Activated CD4-positive, alpha-beta T cell treated with anti-CD3 and anti-CD28 coated beads for 36 hours (primary cell): ENCODE measurements at places on chromosomes 2 and 18. TPM values are rescaled to one million over a fixed set of nuclear protein-coding genes. Genes with fewer than 3 reads are reported as not detected.

PSD4 gene
- total RNA-seq, result 232 TPM

ZNF385B gene
- not detected for total RNA-seq

G6PC2 gene
- total RNA-seq, result not detected

DNA sequence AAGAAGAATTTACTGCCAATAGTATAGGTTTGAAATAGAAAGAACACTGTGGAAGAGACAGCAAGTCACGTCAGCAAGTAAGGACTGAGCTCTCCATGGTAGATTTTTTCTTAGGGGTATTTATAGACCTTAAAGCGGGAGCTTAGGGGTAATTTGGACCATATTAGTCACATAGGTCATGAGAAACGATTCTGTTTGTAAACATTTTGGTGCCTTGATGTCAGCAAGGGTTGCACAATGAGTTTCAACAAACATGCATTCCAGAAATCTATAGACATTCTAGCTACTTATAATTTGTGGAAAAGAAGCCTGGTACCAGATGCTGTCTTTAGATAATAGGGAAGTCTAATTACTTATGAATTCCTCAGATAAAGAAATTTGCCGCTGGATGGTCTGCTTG is 624.7 kb downstream of the TDRD15 start:
- no peak overlapping the region for H3K27ac ChIP-seq
- no peaks in the 10 kb centered on the region for H3K27me3 ChIP-seq
- no peak for DNase-seq

- peaks cover 20% of the 10 kb centered on the region for H3K4me1 ChIP-seq
- no peak for DNase-seq
- H3K4me3 ChIP-seq, result no peak overlapping the region
- H3K27me3 ChIP-seq, result peaks cover 9% of the 10 kb centered on the region
- H3K36me3 ChIP-seq, result no peaks in the 10 kb centered on the region
These were observed 69.0 kb upstream of the ZCCHC2 start for GRCh38 chr18:62453864-62454263.

EVA1A gene
- not detected for total RNA-seq

KCTD1 gene
- 3.2 TPM for total RNA-seq

DNA sequence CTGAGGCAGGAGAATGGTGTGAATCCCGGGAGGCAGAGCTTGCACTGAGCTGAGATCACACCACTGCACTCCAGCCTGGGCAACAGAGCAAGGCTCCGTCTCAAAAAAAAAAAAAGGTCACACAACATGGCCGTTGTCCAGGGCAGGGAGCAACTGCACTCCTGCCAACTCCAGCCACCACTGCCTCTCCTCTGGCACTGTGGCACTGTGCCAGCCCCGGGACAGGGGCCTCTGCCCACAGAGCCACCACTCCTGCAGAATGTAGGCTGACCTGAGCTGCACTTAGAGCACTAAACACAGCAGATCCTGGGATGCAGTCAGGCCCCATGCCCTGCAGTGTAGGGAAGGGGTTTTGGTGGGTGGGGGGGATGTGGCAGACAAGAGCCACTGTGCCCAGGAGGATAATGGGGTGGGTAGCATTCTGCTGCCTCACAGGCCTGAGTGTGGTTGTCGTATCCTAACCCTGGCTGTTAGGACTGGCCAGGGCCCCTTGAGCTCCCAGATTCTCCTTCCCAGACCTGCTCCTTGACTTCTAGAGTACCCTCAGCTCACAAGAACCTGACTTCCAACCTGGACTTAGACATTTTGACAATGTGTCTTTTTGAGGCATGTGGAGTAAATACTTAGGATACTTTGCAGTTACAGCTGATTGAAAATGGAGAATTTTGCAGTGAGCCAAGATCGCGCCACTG is 69.4 kb upstream of the SH3RF3 start:
- no peaks in the 10 kb centered on the region for H3K36me3 ChIP-seq
- H3K4me1 ChIP-seq, result peaks cover 38% of the 10 kb centered on the region
- H3K27ac ChIP-seq, result no peak overlapping the region
- no peaks in the 10 kb centered on the region for H3K27me3 ChIP-seq
- no peak overlapping the region for H3K4me3 ChIP-seq
